ENCODE measurements at places on chromosomes 3 and 15.

- DNase-seq: no peak
These were observed 7.1 kb upstream of the AP3S2 start for GRCh38 chr15:89900849-89901248.

GRCh38 chr15:90099072-90099867, 3.0 kb downstream of the IDH2 start:
- no peak for DNase-seq

- DNase-seq: peak; percentile 30
These were observed 363.4 kb downstream of the RBMS3 start for GRCh38 chr3:29644261-29644660.

- no peak for DNase-seq
These were observed 92.0 kb downstream of the TMEM108 start for GRCh38 chr3:133130168-133130567.

- DNase-seq: no peak
These were observed 204.3 kb upstream of the SLC2A2 start for GRCh38 chr3:171230865-171231264.

GRCh38 chr15:22831473-22831872, 7.0 kb upstream of the NIPA2 start:
- no peak for DNase-seq

DNA sequence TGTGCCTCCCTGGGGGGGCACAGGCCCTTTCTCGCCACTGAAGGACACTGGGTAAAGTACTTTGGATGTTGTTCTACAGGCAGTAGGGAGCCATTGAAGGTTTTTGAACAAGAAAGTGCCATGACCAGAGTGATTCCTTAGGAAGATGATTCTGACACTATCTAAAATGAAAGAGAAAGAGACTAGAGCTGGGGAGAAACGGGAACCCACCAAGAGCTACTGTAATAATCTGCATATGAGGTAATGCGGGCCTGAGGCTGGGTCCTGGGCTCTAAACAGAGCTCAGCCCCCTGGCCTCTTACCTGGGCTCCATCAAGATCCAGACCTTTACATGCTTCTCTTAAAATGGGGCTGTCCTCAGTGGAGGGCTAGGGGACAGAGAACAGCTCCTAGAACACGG, 24.9 kb downstream of the GRK7 start:
- DNase-seq: no peak

GRCh38 chr3:27659279-27660021, 62.7 kb downstream of the EOMES start:
- no peak for DNase-seq

DNA sequence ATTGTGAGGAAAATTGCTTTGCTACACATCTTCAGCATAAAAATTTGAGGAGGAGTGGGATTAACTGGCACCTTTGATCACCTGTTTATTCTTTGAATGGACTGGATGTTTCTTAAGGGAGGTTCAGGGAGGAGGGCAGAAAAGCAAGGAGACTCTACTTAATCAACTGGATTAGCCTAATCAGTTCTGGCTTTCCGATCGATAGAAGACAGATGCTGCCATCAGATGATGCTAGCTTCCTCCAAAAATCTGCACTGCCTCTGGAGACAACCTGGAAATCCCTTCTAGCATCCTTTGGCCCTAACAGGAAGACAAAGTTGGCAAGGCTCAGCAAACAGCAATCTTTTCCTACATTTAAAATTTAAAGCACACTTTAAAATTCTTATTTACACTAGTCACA, 197.8 kb downstream of the EBLN2 start:
- DNase-seq: no peak

GRCh38 chr15:42508263-42508690, 12.8 kb downstream of the SNAP23 start:
- DNase-seq: no peak

DNA sequence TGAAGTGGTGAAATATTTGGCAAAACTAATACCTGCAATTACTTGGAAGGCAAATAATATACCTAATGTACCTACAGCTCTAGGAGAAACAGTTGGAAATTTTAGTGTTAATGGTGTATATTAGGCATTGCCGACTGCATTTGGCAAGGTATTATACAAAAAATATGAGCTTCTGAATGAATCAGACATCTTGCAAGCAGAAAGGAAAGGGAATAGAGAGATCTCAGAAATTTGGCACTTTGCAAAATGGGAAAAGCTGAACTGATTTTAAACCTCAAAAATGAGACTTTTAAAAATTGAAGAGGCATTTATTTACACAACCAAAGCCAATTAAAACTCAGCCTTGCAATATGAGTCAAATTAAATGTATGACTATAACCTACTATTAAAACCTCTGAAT, 40.2 kb upstream of the C15orf61 start:
- DNase-seq: no peak

- DNase-seq: no peak
These were observed 17.9 kb upstream of the SKIC8 start for GRCh38 chr15:78317145-78317836.

GRCh38 chr3:79047581-79047980, 720.2 kb downstream of the ROBO1 start:
- DNase-seq: no peak

- DNase-seq: no peak
These were observed 62.1 kb downstream of the PLXNA1 start for GRCh38 chr3:127044996-127045395.

DNA sequence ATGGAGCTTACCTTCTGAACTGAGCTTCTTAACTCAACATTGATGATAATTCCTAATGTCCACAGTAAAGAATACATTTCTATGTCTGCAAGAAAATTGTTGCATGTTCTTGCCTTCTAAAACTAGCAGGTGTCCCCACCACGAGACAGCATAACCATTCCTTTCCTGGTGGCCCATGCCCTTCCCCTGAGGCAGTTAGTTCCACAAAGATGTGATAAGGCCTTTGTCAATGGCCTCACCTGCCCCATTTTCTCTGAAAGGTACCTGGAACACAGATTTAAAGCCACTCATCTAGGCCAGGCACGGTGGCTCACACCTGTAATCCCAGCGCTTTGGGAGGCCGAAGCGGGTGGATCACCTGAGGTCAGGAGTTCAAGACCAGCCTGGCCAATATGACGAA, 21.0 kb upstream of the HTR3E start:
- DNase-seq: no peak

DNA sequence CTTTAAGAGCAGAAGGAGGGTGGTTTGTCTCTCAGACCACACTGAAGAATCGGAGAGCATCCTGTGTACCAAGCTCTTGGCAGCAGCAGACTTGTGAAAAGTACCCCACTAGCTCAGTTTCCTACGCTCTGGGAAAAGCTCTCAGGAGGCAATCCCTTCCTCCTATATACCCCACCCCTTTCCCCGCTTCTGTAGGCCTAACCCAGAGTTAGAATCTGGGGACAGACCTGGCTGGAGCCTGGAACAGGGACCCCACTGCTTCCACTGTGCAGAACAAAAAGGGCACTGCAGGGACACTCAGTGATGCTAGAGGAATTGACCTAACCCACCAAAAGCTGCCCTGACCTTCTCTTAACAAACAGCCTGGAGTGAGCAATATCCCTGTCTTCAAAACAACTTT, 70.0 kb upstream of the CCDC39 start:
- no peak for DNase-seq

DNA sequence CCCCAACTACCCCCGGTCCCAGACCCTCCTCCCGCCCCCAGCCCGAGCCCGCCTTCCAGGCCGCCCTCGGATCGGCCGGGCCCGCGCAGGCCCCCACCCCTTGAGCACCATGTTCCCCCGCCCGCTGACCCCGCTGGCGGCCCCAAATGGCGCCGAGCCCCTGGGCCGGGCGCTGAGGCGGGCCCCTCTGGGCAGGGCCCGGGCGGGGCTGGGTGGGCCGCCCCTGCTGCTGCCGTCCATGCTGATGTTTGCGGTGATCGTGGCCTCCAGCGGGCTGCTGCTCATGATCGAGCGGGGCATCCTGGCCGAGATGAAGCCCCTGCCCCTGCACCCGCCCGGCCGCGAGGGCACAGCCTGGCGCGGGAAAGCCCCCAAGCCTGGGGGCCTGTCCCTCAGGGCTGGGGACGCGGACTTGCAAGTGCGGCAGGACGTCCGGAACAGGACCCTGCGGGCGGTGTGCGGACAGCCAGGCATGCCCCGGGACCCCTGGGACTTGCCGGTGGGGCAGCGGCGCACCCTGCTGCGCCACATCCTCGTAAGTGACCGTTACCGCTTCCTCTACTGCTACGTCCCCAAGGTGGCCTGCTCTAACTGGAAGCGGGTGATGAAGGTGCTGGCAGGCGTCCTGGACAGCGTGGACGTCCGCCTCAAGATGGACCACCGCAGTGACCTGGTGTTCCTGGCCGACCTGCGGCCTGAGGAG, 472 bp downstream of the CHST14 start:
- peak; percentile 54 for DNase-seq

DNA sequence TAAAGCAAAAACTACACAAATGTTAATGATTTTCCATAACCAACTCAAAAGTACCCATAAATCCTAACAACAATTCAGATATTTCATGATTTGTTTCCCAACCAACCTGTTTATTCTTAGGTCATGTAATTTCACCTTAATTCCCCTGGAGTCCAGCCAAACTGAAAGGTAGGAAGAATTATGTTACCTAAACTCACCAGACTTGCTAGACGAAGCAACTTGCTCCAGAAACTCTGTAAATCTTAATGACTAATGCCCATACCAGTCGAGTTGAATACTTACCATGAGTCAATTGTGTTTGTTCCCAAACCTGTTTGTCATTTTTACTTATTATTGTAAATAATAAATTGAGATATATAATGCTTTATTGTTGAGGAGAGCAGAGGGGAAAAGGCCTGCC, 1030.0 kb downstream of the TBL1XR1 start:
- DNase-seq: no peak

DNA sequence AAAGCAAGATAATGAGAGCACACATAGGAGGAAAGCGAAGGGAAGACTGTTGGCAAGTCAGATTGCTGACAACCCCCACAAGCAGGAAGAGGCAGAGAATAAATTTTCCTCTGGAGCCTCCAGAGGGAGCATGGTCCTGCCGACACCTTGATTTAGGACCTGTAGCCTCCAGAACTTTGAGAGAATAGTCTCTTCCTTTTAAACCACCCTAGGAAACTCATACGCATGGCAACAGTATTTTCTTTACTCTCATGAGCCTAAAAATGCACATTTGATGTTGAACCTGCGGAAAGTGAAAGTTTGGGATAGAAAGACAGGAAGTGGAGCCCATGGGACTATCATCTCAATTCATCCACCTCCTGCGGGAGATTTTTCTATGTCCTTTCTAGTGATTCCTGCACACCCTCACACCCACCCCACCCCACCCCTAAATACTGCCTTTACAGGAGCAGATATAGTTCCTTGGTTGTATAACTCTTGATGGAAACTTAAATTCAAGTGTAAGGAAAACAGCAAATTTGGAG, 116.7 kb upstream of the LPP start:
- no peak for DNase-seq

DNA sequence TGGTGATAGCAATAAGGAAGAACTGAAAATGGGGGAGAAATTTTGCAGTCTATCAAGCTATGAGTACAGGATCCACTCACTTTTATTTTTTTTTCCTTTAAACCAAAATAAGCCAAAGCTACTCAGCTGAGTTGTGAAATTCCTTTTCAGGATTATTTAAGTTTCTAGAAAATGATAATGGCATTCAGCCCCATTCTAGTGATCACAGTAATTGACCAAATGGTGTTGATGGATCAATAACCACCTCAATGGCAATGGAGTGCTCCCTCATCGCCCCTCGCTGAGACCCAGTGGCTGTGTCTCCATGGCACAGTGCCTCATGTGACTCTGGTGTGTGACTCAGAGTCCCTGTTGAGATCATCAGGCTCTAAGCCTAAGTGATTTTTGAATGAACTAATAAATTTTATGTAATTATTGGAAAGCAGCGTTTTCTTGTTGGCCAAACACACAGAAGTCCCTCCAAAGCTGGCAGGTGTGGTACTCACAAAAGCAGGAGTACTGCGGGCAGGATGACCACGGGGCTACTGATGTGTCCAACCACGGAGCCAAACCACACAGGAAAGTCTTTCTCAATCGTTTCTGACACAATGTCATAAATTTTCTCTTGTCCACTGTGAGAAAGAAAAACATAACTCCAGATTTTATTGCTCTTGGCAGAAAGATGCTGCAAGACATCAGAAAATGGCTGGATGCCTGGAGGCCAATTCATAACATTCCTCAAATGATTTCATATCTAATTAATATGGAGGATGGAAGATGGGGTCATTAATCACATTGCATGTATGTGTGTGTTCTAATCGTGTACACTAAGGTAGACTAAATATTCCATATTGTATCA, 14.4 kb upstream of the STARD5 start:
- DNase-seq: peak; percentile 54

- no peak for DNase-seq
These were observed 1445.6 kb downstream of the SI start for GRCh38 chr3:163632722-163633121.

DNA sequence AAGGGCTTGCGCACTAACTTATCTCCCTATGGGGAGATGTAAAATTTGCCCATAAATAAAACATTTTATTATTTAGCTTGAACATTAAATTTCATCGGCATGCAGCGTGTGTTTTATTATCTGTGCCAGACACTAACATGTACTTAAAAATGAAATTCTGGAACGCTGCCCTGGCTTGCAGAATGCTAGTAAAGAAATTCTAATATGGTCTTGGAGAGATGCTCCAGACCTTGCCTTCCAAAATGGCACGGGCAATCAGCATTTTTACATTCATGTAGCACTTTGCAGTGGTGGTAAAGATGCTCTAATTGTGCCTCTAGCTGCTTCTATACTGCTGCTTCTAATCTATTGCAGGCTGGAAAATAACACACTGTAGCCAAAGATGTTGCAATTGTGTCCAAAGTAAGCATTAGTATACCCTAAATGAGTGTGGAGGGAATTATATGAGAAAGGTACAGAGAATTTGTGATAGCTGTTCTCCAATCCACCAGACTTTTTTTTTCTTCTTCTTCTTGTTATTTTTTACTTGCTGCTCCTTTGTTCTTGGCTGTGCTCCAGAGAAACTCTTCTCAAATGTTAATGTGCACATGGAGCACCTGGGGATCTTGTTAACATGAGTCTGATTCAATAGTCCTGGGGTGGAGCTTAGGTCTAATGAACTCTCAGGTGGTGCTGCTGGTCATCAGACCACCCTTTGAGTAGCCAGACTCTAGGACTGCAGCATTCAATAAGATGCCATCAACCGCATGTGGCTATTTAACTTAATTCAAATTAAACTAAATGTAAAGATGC, 47.3 kb downstream of the CRABP1 start:
- DNase-seq: no peak

DNA sequence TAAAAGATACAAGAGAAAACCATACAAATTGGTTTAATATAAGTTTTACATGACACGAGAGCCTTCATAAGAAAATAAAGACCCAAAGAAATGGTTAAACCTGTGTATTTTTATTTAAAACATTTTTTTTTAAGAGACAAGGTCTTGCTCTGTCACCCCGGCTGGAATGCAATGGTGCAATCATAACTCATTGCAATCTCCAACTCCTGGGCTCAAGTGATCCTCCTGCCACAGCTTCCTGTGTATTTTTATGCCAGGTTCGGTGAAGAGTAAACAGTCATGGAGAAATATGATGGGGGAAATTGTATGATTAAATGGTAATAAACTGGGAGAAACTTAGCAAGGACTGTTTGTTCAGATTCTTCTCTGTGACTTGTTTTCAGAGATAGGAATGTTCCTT, 441.0 kb downstream of the TUSC7 start:
- DNase-seq: no peak

GRCh38 chr3:133827136-133827535, 21.5 kb downstream of the SRPRB start:
- no peak for DNase-seq

- peak; percentile 18 for DNase-seq
These were observed 478.7 kb downstream of the RBMS3 start for GRCh38 chr3:29759411-29760225.

GRCh38 chr3:142976621-142977398, 13.3 kb upstream of the PAQR9 start:
- peak; percentile 36 for DNase-seq

Measured in hindlimb muscle (tissue), 1 donor.